NCI-H1436 treated with DMSO at 0.1 percent for 48 hours (cell line): ENCODE measurements at places on chromosomes 2 and 18.

DNA sequence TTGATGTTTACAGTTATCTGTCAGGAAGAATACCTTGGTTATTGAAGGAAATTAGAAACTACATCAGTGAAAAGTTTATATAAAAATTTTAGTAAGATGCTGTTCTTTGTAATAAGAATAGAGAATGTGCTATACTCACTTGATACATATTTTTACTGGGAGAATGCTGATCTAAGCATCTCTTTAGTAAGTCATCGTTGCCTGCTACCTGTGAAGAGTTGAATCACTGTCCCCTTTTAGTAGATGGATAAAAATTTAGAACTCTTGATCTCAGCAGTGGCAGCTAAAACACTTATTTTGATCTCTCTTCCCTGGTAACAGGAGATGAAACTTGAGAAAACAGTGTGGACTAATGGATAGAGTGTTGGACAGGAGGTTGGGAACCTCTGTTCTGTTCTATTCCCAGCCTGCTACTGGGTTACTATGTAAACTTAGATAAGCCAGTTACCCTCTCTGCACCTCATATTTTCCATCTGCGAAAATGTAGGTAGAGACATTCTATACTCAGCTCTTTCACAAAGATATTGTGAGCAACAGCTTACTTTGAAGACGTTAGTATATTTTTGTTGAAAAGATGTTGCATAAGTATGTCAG lies 100.3 kb downstream of the FEZ2 start:
- no peak for DNase-seq

DNA sequence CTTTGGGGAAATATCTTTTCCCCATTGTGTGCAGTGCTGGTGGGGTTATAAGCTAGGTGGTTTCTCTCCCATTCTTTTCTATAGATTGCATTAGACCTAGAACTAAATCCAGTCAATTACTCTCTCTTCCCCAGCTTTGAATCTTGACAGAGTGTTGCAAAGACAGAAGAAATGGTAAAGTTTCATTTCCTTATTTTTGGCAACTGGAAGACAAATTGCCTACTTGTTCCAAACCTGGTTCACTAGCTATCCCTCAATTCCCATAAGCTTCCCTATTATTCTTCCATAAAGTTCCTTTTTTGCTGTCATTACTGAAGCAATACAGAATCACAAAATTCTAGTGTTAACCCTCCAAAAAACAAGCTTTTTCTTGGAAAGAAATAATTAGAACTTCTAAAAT lies 94.0 kb upstream of the ITGA4 start:
- DNase-seq = no peak

GRCh38 chr2:53200072-53200471 lies 567.5 kb upstream of the CHAC2 start:
- no peak for DNase-seq

- DNase-seq = no peak
Observed at GRCh38 chr2:19835781-19836281, 66.0 kb downstream of the TTC32 start.

GRCh38 chr2:124514236-124514635 lies 489.1 kb downstream of the CNTNAP5 start:
- DNase-seq = no peak

- no peak for DNase-seq
Observed at GRCh38 chr2:75568174-75568573, 7.4 kb upstream of the EVA1A start.

- no peak for DNase-seq
Observed at GRCh38 chr2:203804070-203804469, 63.5 kb upstream of the CTLA4 start.
